H4 (cell line): ENCODE measurements at places on chromosomes 1 and 21.

- no peak for DNase-seq
Measured at GRCh38 chr1:172944931-172945330, 105.8 kb downstream of the TNFSF18 start.

DNA sequence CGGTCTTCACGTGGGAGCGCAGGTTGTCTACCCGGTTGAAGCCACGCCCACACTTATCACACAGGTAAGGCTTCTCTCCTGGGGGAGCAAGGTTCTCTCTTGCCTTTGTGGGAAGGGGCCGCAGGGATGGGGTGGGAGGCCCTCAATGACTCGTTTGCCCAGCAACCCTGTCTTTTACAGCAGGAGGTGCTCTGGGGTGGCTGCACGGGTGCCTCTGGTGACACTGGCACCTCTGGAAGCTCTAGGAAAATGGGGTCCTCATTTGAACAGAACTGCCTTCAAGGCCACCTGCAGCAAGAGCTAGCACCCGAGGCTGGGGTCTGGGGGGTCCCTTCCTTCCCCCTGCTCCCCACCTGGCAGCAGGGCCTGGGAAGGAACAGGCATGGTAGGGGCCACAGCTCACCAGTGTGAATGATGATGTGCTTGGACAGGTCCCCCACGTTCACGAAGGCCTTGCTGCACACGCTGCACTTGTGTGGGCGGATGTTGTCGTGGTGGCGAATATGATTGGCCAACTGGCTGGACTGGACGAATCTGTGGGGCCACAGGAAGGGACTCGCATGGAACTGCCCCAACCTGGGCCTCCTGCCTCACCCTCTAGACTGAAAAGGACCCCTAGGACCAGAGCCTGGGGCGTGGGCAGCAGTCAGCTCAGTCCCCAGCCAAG, 33.1 kb downstream of the ZBTB17 start:
- DNase-seq: no peak

DNA sequence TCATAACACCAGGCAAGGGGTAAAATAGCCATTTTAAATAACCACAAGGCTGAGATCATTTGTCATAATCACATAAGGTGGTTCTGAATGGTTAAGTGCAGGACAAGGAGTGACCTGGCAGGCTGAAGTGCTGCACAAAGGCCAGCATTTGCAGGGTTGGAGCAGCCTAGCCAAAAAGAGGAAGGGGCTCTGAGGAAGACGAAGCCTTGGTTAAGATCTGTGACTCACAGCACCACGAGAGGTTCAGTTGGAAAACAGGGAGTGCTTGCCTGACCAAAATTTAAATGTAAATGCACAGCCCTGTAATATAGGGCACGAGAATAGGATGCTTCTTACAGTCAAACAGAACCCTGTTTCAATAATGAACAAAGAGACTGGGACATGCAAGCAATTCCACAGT, 12.1 kb downstream of the ATP5PF start:
- DNase-seq: no peak

GRCh38 chr1:183942933-183943693, 94.4 kb downstream of the COLGALT2 start:
- peak; percentile 100 for DNase-seq

DNA sequence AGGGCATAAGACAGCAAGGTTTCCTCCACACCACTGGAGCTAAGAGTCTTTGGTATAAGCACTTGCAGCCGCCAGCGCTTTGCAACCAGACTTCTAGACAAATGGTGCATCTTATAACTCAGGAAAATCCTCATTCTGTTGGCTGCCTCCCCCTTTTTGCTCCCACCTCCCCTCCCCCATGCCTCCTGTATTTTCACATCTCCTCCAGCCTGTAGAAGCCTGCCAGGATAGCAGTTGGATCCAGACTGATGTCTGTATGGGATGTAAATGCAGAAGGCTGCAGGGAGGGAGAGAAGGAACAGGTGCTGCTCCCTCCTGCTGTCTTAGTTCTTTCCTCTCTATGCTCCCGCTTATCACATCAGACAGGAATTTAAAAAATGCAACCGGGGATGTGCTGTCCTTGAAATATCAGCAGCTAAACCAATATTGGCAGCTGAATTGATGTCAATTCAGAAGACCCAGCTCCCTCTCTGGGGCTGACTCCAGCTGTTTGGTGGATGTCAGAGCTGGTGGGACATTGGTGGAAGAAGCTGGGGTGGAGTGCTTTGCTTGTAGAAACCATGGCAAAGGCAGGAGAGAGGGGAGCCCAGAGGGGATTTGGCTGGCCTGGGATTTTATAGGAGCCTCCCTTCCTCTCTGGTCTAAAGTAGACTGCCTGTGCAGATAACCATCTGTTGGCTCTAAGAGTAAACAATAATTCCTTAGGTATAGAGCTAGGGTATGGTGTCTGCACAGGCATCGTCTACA, 53.5 kb downstream of the NFASC start:
- no peak for DNase-seq

DNA sequence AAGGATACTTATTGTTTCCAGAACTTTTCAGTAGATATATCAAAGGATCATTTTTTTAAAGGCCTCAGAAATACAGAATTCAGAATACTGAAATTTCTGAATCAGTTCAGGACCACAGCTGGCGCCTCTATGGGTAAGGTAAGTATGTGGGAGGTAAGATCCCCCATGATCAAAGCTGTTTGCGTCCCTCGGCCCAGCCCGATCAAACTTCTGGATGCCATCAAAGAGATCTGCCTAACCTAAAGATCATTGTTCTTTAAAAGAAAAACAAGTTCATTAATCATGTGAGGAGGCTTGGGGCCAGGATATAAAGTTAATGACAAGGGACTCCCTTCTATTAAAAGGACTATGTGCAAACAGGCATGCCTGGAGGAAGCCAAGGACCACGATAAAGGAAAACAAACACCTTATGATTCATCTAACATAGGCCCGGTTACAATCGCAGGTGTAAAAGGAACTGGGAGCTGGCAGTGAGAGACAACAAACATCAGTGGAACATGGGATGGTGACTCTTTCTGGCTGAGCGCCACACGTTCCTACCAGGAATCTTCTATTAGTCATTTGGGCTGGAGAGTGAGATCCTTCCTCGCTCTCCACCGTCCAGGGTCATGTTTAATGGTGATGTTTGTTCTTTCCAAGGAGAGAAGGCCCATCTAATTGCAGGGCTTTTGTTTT, 2.8 kb upstream of the BACE2 start:
- peak; percentile 32 for DNase-seq

- peak; percentile 92 for DNase-seq
Measured at GRCh38 chr1:8090241-8090702, 64.2 kb upstream of the ERRFI1 start.

- DNase-seq: no peak
Measured at GRCh38 chr1:236953151-236953700, 51.0 kb downstream of the MT1HL1 start.

GRCh38 chr1:64110924-64111777, 92.3 kb upstream of the UBE2U start:
- no peak for DNase-seq

DNA sequence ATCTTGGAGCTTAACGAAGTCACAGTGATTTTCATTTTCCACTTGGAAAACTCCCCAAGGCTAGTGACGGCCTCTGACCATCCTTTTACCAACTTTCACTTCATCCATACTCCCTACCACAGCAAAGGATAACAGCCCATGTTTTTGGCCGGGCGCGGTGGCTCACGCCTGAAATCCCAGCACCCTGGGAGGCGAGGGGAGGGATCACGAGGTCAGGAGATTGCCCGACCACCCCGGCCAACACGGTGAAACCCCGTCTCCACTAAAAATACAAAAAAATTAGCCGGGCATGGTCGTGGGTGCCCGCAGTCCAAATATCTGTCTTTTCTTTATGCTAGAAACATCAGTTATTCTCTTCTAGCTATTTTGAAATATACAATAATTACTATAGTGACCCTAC, 7.3 kb downstream of the ASPM start:
- DNase-seq: no peak

- DNase-seq: no peak
Measured at GRCh38 chr1:213201380-213202155, 150.5 kb downstream of the RPS6KC1 start.

GRCh38 chr1:157292302-157292701, 154.1 kb upstream of the ETV3 start:
- no peak for DNase-seq

DNA sequence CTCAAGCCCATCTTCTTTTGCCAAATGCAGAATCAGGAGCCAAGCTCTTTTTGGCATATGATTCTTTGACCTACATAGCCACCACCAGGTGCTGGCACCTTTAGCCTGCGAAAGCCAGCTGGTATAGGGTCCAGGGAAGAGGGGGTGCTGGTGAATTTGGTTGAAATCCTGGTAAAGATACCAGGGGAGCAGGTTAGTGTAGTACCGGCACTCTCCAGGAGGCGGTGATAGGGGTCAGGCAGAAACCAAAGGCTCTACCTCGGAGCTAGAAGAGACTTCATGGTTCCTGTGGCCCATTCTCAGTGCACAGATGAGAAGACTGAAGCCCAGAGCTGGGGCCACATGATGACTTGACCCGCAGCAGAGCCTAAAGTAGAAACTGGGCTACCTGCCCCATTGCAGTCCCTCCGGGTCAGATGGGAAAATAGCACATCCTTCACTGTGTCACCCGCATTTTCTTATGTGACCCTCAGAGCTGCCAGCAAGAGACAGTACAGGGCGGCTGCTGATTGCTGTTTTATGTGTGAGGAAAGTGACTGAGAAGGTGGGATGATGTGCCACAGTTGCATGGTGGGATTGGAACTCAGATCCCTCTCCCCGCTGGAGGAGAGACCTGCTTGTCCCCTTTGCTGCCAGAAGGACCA, 36.0 kb upstream of the IL19 start:
- DNase-seq: peak; percentile 26

DNA sequence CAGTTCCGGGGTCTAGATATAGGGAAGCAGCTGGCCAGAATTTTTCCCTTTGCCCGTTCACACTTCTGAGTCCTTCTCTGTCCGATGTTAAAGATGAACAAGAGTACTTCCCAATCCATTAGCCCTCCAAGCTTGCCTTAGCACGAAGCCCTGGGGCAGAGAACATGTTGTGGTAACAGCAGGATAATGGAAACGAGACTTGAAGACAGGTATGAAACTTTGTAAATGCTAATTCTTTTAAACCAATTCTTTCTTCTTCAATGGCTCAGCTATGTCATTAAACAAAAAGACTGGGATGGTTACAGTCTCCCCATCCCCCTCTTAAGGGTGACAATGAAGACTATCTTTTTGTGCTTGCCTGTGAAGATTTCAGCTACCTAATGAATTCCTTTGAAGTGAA, 218.5 kb downstream of the PLA2G4A start:
- DNase-seq: no peak

DNA sequence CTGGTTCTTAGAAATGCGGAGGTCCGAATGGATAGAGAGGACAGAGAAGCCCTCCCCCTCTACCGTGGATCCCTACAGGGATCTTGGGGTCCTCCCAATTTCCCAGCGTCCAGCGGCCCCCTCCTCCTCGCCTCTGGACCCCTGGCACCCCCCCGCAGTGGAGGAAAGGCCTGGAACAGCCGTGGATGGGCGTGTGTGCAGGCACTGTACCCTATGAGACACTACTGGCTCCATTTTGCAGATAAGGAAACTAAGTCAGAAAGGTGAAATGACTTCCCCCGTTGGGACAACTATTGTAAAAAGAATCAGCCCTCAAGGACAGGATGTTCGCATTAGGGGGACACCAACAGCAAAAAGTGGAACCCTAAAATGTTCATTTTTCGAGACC, 931 bp upstream of the CLSTN1 start:
- DNase-seq: no peak

DNA sequence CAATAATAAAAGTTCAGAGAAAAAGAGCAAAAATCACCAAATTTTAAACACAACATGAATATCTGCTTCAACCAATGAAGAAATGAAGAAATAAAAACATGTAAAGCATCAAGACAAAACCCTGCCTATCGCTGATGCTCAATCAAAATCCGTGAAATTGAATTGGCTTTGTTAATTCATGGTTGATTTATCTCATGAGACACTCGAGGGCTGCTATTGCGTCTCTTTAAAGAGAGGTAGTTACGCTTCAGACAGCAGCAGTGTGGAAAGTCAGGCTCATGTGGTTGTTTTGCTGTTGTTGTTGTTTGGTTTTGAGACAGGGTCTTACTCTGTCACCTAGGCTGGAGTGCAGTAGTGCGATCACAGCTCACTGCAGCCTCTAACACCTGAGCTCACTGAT, 65.5 kb upstream of the RGS7 start:
- DNase-seq: no peak

DNA sequence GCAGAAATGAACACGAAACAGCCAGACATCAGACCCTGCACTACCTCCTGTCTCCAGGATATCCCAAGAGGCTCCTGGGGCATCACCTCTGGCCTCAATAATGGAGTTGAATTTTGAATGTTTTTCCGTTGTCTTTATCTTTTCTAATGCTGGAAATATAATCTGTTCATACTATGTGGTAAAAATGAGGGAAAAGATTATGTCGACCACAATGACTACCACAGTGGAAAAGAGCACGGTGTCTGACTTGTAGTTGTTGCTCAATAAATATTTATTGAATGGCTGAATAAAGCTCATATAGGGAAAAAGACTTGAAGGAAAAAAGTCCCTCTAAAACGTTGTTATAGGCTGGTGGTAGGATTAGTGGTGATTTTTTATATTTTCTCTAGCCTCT, 44.6 kb upstream of the ROR1 start:
- DNase-seq: no peak

DNA sequence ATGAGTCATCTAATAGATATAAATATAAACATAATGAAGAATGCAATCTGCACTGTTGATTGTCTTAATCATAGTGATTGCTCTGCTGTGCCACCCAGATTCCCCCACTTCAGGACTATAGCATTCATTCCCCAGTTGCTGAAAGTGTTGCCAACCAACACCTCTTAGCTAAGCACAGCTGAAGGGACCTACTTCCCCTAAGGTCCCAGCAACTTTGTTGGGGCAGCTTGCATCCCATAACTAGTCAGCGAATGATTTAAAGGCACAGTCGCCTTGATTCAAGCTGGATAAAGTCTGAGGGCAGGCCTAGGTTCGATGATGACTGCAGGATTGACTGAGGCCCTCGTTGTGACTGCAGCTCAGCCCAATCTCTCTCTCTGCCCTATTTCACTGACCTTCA, 14.3 kb upstream of the RGS1 start:
- DNase-seq: no peak

- DNase-seq: no peak
Measured at GRCh38 chr1:33330361-33330890, 9.5 kb upstream of the A3GALT2 start.

DNA sequence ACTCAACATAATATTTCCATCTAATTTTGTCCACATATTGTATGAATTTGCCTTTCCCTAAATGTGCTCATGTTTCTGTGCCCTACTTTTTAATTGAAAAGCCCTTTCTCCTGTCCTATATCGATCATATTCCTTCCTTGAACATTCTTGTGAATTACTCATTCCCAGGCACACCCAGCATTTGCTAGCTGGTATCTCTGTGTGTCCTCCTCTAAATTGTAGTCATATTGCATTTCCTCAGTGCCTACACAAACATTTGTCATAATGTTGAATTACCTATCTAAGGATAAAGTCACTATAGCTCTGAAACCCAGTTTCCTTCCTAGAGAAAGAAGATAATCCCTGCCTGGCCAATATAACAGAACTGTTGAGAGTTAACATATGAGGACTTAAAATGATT, 39.6 kb upstream of the TBX15 start:
- DNase-seq: no peak

GRCh38 chr1:224178894-224179293, 4.1 kb upstream of the DEGS1 start:
- no peak for DNase-seq

GRCh38 chr1:228141226-228142044, 1.4 kb downstream of the GUK1 start:
- DNase-seq: peak; percentile 91
